ENCODE measurements at places on chromosomes 3 and 15.
A peak's percentile ranks its signal among the peaks of the same experiment; 100 is the strongest.

GRCh38 chr3:79521221-79521848 lies 246.5 kb downstream of the ROBO1 start:
- no peak for DNase-seq

- no peak for DNase-seq
Measured at GRCh38 chr15:69891070-69891536, 206.6 kb downstream of the TLE3 start.

- DNase-seq: no peak
Measured at GRCh38 chr3:48612309-48612708, 2.9 kb upstream of the UQCRC1 start.

- peak; percentile 43 for DNase-seq
Measured at GRCh38 chr3:186162221-186162620, 53.3 kb upstream of the ETV5 start.

DNA sequence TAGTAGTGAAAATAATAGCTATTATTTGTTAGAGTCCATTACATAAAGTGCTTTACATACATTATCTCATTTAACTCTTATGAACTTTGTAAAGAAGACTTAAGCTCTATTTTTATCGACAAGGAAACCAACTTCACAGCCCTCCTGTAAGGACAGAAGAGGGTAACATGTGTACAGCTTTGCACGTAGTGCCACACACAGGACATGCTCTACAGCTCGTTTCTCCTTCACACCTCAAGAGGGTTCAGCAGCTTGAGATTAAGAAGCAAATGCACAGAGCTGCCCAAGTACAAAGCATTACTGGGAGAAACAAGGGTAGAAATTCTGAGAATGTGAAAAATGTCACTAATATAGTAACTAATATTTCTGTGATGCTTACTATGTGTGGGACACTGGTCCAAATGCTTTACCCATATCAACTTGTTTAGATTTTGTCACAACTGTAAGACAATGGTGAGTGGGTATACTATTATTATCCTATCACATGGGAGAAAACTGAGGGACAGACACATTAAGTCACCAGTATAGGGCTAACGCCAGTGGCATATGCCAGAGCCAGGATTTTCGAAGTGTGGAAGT lies 327.8 kb downstream of the CTNNB1 start:
- no peak for DNase-seq

DNA sequence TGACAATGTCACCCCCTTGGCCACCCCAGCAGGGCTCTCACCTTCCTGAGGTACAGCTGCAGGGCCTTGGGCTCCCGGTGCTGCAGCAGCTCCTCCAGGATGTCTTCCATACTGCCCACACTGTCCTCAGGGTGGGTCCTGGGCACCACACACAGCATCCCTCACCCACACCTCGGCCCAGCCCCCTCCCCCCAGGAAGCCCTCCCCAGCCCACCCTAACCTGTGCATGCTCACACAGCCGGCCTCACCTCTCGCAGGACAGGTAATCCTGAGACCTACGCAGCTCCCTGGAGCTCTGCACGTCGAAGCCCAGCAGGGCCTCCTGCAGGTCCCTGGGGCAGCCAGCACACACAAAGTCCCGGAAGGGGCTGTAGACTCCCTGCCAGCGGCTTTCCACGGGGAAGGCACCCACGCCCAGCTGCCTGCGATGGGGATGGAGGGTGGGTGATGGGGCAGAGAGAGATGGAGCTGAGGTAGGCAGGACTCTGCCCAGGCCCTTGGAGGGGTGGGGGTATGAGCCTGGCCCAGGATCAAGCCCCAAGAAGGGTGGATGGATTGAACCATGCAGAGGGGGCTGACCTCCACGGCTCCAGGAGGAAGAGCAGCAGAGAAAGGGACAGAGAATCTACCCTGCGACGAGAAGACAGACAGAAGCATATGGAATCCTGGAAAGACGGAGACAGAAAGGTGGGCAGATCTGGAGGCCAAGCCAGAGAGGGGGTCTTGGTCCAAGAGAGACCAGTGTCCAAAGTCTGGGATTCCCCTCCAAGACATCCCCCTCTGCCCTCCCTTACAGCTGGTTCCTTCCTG lies 16.7 kb downstream of the ALS2CL start:
- no peak for DNase-seq

DNA sequence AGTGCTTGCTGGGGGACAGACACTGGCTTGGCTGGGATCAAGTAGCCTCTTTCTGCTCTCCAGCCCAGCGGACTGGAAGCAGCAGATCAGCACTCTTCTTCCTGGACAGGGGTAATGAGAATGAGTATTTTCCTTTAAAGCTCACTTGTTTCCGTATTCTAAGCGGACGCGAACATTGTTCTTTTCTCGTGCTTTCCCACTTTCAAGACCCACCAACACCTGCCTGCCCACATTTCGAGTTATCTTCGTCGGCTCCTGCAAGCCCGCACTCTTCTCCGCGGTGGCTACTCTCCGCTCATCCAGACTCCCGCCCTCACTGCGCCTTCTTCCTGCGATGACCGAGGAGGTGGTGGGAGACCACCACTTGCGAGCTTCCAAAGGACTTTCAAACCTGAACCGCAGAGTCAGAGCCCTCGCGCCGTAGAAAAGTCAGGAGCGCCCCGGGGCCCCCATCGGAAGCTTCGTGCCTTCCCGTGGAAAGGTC lies 1.6 kb upstream of the PPM1L start:
- DNase-seq: peak; percentile 79

DNA sequence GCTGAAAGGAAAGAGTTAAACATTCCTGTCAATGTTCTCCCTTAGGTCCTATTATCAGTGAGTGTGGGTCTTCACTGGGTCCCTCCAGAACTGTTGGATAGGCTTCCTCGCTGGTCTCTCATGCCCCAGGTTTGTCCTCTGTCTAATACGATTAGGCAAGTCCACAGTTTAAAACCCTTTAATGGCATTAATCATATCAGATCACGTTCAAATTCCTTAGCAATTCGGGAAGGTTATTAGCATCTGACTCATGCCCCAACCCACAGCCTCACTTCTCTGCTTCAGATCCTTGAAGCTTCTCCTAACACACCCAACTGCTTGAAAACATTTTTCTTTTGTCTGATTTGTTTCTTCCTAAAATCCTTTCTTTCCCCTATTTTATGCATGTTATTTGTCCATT lies 224.3 kb upstream of the ATP10A start:
- no peak for DNase-seq

DNA sequence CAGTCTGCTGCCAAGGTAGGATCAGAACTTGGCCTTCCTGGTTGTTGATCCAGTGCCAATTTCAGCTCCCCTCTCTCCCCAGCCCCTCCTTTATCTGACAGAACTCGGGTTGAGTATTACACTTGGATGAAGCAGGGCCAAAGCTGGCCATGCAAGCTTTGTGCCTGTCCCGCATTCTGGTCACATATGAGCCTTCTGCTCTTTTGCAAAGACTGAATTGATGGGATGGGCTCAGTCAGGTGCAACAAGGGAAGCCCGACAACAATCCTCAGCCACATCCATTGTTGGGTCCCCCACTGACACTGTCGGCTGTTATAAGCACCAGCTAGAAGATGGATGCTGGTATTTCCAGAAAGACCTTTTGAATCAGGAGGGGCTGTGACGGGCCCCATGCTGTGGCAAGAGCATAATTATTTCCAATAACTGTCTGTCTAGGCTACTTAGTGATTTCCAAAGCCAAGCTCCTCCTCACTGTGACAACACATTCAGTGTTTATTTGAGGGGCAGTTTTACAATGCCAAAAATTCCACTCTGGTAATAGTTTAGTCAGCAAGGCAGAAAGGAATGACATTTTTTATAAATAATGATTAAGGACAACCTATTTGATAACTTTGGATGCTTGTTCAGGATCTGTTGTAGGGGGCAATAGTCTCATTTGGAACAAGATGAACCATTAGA lies 146.8 kb upstream of the FRMD4B start:
- no peak for DNase-seq

- DNase-seq: no peak
Measured at GRCh38 chr3:192161661-192162060, 565.7 kb downstream of the FGF12 start.

DNA sequence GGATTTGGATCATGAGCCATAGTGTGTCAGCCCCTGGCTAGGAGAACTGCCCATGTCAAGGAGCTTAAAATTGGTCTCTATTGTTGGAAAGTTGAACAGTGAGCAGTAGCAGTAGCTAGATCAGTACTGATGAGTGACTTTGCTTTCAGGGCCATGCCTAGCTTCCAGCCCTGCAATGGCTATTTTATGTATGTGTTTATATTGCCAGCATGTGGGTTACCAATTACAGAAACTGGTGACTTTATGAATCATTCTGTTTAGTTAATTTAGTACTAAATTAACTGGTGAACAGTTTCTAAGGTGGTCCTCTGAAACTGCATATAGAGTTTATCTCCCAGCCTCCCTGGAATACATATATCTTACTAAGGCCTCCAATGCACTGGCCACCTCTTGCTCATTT lies 908.1 kb upstream of the ALCAM start:
- DNase-seq: no peak

DNA sequence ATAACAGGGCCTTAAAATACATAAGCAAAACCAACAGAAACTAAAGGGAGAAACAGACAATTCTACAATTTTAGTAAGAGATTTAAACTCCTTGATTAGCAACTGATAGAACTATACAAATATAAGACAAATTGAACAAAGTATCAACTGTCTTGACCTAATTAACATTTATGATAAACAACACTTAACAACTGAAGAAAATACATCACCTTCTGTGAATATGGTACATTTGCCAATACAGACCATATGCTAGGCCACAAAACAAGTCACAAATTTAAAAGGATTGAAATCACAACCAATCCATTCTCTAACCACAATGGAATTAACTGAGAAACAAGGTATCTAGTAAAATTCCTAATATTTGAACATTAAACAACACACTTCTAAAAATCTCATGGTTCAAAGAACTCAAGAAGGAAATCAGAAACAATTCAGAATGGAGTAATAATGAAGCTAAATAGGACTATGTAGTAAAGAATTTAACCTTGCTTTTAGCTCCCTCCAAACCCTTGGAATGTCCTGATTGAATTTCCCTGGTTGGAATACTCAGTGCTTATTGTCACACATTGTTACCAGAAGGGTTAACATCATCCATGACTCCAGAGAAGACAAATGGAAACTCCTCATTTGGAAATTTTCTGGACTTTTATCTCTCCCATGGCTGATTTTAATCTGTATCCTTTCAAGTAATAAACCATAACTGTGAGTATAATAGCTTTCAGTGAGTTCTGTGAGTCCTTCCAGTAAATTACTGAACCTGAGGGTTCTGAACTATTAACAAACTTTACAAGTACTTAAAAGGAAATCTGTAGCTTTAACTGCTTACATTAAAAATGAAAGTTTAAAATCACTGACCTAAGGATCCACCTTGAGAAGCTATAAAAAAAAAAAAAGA lies 88.8 kb downstream of the DLG1 start:
- DNase-seq: no peak

GRCh38 chr3:54733106-54734006 lies 194.5 kb downstream of the LRTM1 start:
- no peak for DNase-seq

DNA sequence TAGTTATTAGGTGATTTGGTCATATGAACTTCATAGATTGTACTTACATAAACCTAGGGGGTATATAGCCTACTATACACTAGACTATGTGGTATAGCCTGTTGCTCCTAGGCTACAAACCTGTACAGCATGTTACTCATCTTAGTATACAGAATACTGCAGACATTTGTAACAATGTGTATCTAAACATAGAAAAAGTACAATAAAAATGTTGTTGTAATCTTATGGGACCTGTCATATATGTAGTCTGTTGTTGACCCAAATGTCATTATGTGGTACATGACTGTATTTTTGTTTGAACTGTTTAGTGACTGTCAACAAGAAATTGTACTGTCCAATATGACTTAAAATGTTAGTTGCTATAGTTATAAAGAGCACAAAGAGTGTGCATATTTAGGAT lies 69.8 kb downstream of the TCF12 start:
- no peak for DNase-seq

DNA sequence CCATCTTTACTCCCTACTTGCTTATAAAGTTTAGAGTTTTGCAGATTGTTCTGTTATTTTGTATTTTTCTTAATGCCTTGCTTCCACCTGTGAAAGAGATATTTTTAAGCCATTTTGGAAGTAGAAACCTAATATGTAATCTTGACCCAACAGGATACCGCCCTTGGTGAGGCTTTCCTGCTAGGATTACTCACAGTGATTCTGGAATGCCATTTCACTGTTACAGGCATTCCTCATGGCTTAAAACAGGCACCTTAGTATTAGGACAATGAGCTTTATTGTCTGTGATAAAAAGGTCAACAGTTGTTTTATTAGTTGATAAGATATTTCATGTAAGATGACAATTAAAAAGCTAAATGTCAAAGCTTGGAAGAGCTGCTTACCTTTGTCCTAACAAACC lies 58.2 kb downstream of the PHLDB2 start:
- no peak for DNase-seq

GRCh38 chr3:46856576-46857471 lies 6.4 kb downstream of the MYL3 start:
- DNase-seq: peak; percentile 44

- DNase-seq: no peak
Measured at GRCh38 chr3:12990781-12991480, 82.3 kb downstream of the IQSEC1 start.

- peak; percentile 86 for DNase-seq
Measured at GRCh38 chr3:9715764-9716437, 12.3 kb downstream of the CPNE9 start.

DNA sequence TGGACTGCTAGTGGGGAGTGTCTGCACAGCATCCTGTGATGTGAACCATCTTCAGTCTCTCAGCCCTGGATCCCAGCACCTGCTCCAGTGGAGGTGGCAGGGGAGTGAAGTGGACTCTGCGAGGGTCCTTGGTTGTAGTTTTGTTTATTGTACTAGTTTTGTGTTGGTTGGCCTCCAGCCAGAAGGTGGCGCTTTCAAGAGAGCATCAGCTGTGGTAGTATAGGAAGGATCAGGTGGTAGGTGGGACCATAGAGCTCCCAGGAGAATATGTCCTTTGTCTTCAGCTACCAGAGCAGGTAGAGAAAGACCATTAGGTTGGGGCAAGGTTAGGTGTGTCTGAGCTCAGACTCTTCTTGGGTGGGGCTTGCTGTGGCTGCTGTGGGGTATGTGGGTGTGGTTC lies 20.9 kb downstream of the NEK11 start:
- no peak for DNase-seq

GRCh38 chr3:188948281-188948996 lies 223.3 kb upstream of the TPRG1 start:
- DNase-seq: no peak

- no peak for DNase-seq
Measured at GRCh38 chr3:114557791-114558190, 264.0 kb downstream of the TIGIT start.

DNA sequence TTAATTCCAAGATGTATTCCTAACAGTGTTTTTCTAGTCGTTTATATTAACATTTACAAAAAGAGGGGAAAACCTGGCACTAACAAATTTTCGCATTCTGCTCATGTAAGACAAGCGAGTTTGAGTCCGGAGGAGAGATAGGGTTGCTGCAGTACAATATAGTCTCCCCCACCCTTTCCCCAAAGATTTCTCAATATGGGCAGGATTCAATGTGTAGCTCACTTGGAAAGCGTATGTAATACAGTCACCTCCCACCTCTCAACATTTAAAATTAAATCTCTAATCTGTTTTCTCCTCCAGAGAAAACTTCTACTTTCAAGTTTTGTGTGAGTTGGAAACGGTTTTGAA lies 57.9 kb downstream of the CMSS1 start:
- no peak for DNase-seq

Measured in suprapubic skin (tissue), 4 donors.